ENCODE measurements at places on chromosomes 5 and 9.

- DNase-seq, result no peak
These were observed 86.1 kb downstream of the TMEM215 start for GRCh38 chr9:32869404-32869803.

GRCh38 chr5:158987231-158987630 lies 112.5 kb downstream of the EBF1 start:
- no peak for DNase-seq

- DNase-seq, result no peak
These were observed 5.5 kb downstream of the PDCL start for GRCh38 chr9:122822938-122823337.

DNA sequence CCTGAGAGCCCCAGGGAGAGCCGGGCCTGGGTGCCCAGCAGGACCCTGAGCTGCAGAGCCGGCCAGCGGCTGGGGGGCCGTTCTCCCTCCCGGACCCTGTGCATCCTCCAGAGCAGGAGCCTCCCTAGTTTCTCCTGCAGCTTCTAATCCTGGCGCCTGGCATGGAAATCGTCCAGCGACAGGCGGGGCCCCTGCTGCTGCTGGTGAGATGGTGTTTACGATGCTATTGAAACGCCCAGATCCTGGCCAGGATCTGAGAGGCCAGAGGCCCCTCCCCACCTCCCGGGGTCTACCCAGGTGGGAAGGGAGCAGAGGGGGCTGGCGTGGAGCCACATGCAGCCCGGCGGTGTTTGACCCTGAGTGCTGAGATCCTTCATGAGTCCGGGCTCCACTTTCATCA lies 38.2 kb upstream of the CEP72 start:
- DNase-seq, result no peak

DNA sequence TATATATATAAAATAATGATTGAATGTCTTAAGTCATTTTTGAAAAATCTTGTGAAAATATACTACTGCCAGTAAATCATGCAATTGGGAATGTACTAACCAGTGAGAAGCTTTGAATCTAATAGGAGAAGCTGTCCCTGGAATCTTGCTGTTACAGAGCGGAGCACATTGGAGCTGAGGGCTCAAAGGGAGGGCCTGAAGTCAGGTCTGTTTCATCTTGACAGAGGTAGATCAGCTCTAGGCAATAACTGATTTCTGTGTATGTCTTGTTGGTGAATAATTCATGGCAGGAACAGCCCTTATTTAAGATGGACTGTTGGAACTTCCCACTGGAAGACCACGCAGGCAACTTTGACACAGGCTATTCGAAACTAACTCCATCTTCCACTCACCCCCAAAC lies 17.5 kb downstream of the CAMK4 start:
- DNase-seq, result no peak

- peak; percentile 36 for DNase-seq
These were observed 177.3 kb upstream of the ADAMTSL1 start for GRCh38 chr9:18296702-18297055.

- DNase-seq, result peak; percentile 84
These were observed 4.8 kb upstream of the SLC25A51 start for GRCh38 chr9:37908698-37909186.

DNA sequence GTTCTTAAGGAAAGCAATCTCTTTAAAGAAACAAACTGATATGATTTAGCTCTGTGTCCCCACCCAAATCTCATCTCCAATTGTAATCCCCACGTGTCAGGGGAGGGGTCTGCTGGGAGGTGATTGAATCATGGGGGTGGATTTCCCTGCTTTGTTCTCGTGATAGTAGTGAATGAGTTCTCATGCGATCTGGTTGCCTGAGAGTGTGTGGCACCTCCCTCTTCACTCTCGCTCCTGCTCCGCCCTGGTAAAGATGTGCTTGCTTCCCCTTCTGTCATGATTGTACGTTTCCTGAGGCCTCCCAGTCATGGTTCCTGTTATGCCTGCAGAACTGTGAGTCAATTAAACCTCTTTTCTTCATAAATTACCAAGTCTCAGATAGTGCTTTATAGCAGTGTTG lies 412.7 kb upstream of the SMC2 start:
- no peak for DNase-seq

DNA sequence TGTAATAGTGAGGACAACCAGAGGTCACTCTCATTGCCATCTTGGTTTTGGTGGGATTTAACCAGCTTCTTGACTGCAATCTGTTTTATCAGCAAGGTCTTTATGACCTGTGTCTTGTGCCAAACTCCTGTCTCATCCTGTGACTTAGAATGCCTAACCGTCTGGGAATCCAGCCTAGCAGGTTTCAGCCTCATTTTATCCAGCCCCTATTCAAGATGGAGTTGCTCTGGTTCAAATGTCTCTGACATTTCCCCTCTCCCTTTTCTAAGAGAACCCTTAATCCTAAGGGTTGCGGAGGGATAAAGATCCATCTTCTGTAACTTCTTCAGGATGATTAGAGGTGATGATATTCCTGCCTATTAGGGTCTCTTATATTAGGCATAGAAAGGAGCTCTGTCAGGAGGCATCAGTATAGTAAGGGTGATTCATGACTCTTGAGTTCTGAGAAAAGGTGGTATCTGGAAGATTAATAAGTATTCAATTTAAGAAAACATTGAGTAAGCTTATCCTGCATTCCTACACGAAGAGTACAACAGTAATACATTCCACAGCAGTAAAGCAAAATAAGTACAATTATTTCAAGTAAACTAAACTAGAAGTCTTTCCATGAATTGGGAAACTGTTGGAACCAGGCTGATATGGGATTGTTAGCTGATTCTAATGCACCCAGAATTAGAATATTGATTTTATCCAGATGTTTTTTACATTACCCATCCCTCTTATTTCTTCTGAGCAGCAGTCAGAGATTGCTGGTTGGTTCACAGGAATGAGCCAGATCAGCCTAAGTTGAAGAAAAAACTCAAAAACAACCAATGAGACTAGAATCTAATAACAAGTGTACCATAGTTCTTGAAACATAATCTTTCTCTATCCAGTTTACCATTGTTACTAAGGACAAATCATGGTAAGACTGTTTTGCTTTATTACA lies 39.9 kb downstream of the SHC3 start:
- no peak for DNase-seq

DNA sequence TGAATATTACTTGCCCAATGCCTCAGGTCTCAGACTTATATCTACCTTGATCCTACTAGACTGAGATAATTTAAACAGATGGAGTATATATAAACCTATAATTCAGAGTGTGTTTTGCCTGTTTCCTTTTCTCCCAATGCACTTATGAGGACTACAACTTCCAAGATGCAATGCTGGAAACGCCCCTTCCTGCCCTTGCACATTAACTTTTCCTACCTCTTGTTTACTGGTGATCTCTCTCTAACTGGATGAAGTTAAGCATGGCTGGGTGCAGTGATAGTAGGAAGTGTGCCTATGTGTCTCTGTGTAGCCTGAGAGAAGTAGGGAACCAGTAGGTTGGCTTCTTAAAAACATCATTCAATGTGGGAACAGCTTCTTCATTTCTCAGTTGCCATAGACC lies 115.2 kb downstream of the SVEP1 start:
- DNase-seq, result peak; percentile 10

Measured in NB4 (cell line).